CD4-positive, alpha-beta T cell treated with Interleukin-12 subunit alpha and Interleukin-12 subunit beta, for 1 hour (primary cell): ENCODE measurements at places on chromosomes 12 and 14.

- no peak for DNase-seq
These were observed 17.0 kb downstream of the NAA25 start for GRCh38 chr12:112091563-112091962.

- no peak for DNase-seq
These were observed 11.9 kb upstream of the CSAD start for GRCh38 chr12:53192531-53193021.

DNA sequence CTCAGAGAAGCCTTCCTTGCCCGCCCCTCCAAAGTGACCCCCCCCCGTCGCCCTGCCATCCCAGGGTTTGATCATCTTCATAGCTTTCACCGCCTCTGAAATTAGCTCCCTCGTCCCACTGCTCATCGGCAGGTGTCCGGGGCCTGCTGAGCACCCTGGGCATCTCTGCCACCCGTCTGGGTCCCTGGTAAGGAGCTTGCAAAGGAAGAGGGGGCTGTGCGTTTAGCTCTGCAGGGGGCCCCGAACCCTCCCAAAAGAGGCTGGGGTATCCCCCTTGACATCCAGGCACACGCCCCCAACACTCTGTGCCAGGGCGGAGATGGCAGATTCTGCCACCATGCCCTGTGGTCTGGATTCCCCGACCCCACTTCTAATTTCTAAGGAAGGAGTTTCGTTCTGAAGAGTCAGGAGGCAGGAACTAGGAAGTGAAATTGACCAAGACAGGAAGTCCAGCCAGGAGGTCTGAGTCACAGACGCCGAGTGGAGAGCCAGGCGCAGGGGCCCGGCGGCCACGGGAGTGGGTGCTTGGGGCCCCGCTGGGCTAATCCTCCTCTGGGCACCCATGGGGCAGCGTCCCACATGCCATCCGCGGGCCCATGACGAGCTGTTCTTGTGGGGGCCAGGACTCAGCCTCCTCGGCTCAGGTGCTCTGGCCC is 95.7 kb downstream of the RFLNA start:
- no peak for DNase-seq

GRCh38 chr14:93331002-93331727 is 1.7 kb downstream of the BTBD7 start:
- DNase-seq: no peak

DNA sequence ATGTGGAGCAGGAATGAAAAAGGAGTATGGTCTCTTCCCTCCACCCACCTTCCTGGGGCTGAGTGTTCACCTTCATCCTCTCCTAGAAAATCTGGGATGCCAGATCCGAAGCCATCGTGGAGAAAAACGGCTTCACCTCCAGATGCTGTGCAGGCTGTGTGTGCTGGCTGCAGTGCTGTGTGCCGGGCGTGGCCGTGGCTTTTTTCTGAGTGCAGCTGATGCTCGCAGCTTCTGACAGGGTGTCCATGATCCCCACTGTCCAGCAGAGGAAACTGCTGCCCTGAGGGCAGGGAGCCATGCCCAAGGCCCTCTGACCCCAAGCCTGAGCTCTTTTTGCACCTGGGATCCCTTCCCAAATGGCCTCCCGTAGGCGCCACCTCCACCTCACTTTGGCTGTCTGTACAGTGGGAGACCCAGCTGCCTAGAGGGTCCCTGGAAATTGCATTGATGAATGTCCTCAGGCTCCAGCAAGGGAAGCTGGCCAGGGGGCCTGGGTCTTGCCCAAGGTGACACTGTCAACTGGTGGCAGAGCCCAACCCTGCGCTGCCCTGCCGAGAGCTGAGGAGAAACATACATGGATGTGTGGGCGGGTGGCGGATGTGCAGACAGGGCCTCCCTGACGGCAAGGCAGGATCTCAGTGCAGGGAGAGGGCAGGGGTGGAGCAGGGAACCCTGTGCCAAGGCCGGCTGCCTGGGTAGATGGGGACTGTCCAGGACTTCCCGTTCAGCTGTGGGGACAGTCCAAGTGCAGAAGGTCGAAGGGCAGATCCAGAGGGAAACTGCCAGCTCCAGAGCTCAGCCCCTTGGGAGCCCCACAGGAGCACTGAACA is 53.3 kb downstream of the BEGAIN start:
- DNase-seq: no peak

DNA sequence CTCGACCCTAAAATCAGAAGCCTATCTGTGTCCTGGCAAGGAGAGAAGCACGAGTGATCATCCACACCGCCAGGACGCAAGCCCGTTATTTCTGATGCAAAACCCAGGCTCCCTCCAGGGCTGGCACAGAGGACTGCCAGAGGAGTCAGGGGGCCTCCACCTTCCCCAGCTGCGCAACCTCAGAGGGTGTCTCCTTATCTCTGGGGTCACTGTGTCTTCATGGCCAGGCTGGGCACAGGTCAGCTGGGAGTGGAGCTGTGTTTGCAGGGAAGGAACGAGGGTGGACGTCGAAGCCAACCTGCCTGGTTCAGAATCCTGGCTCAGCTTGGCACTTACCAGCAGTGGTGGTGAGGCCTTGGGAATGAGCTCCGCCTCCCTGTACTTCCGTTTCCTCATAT is 12.0 kb upstream of the SERPINA3 start:
- DNase-seq: no peak

- DNase-seq: no peak
These were observed 86.8 kb downstream of the FGD4 start for GRCh38 chr12:32486158-32486557.

- DNase-seq: no peak
These were observed 866 bp downstream of the KRT79 start for GRCh38 chr12:52832985-52833905.

DNA sequence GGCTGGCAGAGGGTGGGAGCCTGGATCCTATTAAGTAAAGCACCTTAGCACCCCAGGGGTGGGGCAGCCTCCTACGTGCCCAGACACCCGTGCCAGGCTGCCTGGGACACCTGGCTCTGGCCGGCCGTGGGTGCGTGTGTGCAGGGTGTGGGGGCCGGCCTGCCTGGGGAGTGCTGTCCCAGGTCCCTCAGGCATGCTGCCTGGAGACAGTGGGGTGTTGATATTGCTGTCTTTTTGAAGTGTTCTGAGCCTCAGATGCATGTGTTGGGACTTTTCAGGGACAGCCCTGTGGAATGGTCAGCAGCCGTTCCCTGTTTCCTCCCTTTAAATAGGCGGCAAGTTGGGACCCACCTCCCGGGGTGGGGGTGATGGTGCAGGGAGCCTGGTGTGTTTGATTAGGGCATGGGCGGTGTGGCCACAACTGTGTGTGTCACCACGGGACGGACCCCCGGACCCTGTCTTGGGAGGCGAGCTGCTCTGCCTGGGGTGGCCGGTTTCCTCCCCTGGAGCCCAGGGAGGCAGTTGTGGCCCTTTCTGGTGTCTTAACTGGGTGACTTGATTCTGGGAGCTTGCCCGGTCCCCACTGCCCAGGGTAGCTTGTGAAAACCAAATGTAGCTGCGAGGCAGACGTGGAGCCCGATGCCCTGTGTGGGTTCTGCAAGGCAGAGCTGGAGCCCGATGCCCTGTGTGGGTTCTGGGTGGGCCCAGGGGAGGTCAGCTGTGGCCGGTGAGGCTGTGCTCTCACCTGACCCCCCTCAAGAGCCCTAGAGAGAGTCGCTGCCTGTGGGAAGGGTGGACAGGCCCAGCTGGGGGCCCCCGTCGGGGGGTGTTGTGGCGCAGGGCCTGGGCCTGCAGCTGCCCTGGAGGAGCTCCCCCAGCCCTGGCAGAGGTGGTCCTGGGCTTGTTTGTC is 8.2 kb downstream of the ULK1 start:
- no peak for DNase-seq
